ENCODE measurements at places on chromosomes 4 and X.
A peak's percentile ranks its signal among the peaks of the same experiment; 100 is the strongest.

DNA sequence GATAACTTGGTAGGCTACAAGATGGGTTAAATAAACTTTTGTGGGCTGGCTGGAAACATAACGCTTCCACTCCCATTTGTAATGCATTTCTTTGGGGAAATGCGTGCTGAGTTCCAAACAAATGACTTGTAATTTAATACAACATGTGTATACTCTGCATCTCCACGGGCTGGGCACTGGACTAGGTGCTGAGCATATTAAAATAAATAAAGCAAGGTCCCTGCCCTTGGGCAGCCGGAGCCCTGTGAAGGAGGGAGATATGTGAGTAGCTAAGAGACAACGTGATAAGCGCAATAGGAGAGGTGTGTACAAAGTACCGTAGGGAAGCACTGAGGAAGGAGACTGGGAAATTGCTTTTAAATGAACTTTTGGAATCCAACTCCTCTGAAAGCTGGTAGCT is 147.2 kb upstream of the RBPJ start:
- DNase-seq: no peak

- no peak for DNase-seq
Measured at GRCh38 chr4:94689155-94689860, 68.4 kb upstream of the BMPR1B start.

DNA sequence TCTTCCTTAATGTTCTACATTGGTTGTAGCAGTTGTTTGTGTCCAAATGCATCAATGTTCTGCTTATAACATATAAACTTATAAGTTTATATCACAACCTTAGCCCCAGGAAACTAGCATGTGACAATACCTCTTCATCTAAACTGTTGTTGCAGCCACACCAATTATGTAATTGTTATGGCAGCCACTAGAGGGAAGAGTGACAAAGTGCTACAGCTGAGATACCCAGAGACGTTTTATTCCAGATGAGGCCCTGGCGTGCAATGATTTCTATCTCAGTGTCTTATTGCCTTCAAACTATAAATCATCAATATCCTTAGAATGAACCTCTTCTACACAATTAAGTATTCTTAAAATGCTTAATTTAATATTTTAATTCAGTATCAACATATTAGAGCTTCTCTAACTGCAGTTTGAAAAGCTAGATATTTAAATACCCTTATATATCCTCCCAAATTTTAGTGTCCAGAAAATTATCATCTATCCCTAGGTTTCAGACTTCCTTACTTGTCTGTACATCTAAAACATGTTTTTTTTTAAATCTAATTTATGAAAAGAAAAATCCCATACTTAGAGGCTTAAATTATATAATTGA is 171.6 kb downstream of the PCDH10 start:
- no peak for DNase-seq

DNA sequence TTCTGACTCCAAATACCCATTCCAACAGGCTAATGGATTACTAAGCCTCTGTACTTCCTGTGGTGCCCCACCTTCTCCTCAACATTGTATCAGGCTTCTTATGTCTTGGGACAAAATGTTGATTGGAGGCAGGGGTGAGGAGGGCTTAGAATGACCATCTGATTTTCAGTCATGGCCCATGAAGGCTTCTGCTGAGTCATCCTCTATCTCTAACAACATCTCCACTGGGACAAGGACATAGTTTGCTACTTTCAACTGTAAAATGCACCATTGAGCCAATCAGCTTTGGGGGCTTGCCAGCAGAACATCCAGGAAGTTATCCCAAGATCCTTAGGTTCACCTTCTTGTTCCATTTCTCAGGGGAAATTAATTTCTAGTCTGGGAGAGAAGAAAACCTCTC is 29.5 kb downstream of the MAGEB17 start:
- no peak for DNase-seq

DNA sequence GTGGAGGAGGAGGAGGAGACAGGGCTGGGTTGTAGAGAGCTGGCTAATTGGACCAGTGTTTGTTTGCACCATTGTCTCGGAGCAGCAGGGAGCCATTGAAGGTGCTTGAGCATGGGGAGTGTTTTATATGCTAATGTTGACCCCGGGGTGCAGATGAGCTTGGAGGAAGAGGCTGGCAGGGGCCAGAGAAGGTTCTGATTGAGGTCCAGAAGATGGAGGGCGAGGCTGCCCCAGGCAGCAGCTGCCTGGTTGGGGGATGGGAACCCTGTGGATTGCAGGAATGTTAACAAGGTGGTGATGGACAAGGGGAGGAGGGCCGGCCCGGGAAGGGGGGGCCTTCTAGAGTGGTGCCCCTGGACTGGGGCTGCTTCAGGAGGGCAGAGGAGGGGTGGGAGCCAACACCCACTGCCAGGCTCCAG is 18.0 kb downstream of the DOK7 start:
- DNase-seq: no peak

DNA sequence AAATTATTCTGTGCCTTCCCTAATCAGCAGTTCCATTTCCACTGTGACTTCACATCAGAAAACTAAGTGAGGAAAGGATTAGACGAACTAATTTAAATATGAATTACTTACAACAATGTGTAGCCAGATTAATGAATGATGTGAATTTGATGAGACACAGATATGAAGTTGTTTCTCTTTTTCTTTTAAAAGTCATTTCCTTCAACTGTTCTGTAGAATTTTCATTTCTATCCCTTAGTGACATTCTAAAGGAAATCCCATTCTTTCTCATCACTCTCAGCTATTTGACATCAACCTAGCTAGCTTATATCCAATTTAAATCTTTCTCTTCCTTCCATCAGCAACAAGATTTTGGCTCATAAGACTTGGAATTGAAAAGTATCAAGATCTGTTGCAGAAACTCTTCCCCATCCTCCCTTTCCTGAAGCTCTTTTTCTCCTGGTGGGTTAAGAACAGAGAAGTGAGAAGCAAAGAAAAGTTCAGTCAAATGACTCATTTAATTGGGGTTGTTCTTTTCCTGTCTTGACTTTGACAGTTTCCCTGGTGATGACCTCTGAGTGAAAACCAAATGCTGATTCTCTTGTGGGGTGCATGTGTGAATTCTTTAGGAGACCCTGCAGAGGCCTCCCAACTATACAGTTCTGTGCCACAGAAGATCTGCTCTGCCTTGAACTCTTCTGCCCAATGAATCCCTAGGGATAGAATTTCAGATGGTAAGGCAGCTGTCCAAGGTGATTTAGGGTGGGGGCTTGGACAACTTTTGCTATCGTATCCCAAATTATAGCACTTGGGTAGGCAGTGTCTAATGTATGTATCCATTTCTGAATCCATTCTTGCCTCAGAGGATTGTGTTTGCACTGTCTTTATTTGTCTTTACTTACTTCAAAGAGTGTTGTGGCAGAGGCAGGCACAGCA is 232.5 kb upstream of the GPRIN3 start:
- no peak for DNase-seq

- no peak for DNase-seq
Measured at GRCh38 chrX:54178100-54178940, 4.7 kb downstream of the FAM120C start.

DNA sequence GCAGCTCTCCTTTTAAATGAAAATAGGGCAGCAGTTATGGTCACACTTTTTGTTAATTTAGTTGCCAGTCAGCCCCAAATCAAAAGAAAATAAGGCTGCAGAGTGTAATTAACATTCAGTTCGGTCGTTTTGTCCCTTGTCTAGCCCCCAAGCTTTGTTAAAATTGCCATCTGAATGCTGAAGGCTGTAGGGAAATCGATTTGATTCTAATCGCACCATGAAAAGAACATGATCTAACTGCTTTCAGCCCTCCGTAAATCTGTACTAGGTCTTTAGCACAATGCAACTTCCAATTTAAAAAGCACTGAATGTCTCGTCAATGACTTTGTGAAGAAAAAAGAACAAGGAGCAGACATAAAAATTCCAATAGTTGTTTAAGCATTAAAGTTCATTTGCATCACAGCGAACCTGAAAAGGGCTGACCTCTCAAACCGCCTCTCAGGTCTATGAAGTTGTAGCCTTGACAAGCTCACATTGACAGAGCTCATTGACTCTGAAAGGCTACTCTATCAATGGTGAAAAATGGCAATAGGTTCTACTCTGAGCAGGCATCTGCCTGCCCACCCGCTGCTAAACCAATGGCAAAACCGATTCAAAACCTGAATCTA is 48.9 kb downstream of the CHIC2 start:
- DNase-seq: no peak

DNA sequence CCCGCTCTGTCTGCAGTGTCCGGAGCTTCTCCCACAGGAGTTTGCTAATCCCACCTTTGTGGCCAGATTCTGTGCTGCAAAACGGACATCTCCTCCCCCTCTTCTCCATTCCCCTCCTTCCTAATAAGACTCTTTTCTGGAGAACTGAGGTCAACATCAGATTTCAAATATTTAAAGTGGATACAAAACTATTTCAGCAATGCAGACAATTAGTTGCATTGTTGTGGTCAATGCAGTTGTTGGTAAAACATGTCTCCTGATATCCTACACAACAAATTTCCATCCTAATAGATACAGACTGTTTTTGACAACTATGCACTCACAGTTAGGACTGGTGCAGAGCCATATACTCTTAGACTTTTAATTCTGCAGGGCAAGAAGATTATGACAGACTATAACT is 5.1 kb upstream of the MCUB start:
- DNase-seq: no peak

DNA sequence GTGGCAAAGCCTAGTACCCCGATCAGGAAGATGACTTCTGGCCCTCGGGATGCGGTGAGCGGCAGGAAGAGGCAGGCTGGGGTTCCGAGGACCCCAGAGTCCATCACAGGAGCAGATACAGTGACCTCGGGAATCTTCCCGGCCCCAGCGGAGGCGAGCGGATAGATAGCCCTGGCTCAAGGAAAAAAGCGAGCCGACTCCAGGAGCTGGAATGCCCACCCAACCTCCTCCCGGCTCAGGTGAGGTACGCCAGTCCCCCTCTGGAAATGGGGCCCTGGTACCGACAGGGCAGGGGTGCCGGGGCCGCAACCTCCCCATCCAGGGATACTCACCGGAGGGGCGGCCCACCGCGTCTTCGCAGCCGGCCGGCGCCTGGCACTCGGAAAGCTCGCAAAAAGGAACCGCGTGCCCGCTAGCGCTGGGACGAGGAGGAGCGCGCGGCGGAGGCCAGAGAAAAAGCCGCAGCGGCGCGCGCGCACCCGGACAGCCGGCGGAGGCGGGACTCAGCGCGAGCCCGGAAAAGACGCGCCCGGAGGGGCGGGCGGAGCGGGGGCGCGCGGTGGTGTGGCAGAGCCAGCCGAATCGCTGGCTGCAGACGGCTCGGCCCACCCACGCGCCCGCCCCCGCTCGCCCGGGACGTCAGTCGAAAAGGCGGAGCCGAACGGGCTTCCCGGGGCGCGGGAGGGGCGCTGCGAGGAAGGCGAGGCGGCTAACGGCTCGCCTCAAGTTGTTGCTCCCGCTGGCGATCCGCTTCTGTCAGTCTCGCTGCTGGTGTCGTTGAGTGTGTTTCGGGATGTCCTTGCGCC is at the start of gene ACSL4:
Gene ACSL4 (minus strand): TSS at position 451 of the 806 bp plus-strand sequence. CDS start 49,894 bp downstream, outside the sequence.
- DNase-seq: peak; percentile 71

Measured in stimulated activated effector memory CD8-positive, alpha-beta T cell treated with anti-CD3 and anti-CD28 coated beads, Interleukin-12 subunit alpha, Interleukin-12 subunit beta, amount 100 ng/mL, for 72 hours (primary cell).